ENCODE measurements at places on chromosomes 1 and 21.

- DNase-seq, result no peak
These were observed 45.5 kb downstream of the UCHL5 start for GRCh38 chr1:193013707-193014106.

DNA sequence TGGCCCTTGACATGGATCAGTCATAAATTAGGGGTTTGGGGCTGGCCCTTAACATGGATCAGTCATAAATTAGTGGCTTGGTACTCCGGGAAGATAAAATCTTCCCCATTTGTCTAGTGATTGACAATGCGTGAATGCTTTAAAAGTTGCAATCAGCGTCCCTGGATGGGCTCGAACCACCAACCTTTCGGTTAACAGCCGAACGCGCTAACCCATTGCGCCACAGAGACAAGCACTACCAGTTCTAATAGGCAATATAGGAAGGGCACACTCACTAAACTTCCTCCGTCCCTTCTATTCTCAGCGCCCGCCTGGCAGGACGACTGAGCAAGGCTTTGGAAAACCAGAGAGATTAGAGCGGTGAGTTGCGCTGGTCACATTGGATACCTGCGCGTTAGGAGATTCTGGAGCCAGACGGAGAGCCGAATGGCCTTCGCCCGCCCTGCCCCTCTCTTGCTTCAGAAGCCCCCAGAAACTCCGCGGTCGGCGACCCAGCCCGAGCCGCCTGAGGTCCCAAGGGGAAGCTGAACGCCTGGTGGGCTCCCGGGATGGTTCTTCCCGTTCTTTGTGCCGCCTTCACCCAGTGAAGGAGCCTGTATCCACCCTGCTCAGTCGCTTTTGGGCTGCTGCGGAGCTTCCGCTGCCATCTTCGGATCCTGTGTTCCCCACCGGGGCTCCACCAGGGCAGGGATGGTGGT, 235.9 kb downstream of the FAM72C start:
- peak; percentile 94 for DNase-seq

DNA sequence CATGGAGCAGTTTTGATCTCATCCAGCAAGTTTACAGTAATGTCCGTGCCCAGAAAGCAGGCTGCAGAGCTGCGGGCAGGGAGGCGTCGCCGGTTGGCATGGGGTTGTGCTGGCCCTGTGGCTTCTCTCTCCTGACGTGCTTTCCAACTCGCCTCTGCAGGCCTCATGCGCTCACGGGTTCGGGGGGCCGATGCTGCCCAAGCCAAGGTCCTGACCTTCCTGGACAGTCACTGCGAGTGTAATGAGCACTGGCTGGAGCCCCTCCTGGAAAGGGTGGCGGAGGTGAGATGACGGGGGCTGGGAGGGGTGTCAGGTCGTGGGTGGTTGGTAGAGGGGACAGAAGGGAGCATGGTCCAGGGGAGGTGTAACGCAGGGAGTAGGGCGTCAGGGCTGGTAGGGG, 176.1 kb downstream of the GALNT2 start:
- DNase-seq, result no peak

DNA sequence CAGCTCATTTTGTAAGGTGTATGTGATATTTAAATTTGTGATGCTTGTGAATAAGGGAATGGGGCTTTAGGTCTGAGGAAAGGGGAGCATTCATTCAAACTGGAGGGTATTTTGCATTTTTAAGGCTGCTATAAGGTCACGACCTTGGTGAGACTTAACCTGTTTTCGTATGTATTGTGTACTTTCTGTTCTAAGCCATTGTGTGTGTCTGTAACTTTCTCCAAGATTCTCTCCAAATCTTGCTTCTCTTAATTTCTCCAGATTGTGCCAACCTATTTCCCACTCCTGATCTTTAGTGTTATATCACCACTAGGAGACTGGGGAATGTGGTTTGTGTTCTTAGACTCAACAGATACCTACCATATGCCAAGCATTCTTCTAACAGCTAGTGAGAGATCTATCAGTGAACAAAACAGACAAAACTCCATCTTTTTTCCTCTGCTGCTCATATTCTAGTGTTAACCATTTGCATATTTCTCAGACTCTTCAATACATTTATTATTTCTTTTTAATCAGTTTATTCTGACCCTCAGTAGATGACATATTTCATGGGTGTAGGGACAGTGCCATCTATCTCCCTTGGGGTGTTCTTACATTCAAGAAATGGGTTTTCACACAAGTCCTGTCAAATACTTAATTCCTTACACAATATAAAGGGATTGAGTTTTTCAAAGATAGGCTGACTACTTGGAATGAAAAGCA, 27.5 kb downstream of the ATP1B1 start:
- DNase-seq, result no peak

All from HT1080 (cell line).